Osteocyte (in vitro differentiated cells): ENCODE measurements at places on chromosomes 12 and 14. TPM values are rescaled to one million over a fixed set of nuclear protein-coding genes. Genes with fewer than 3 reads are reported as not detected.

Gene MRPL42
- 52.2 and 55.8 TPM in 2 replicates for total RNA-seq

Gene DACT1
- 29.2 and 32.7 TPM in 2 replicates for total RNA-seq

Gene MRPL51
- total RNA-seq, result 172 TPM in 2 replicates

Gene MTERF2
- 12.1 and 12.5 TPM in 2 replicates for total RNA-seq

Gene RAB15
- 27.5 and 27.6 TPM in 2 replicates for total RNA-seq

Gene DAO
- not detected in 2 replicates for total RNA-seq

Gene METAP2
- 71.0 and 76.6 TPM in 2 replicates for total RNA-seq

DNA sequence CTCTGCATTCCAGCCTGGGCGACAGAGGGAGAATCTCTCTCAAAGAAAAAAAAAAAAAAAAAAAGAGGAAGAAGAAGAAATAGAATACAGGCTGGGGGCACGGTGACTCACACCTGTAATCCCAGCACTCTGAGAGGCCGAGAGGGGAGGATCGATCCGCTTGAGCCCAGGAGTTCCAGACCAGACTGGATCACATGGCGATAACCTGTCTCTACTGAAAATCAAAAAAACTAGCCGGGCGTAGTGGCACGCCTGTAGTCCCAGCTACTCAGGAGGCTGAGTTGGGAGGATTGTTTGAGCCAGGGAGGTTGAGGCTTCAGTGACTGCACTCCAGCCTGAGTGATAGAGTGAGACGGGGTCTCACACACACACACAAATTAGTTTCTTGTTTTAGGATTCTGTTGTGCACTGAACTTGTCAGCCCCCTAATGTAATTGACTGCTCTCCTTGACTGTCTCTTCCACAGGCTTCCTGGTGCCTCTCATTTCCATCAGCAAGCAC is 963 bp upstream of the TINF2 start:
- H3K4me3 ChIP-seq, result peak overlapping the region; percentile 88
- H3K27me3 ChIP-seq, result no peaks in the 10 kb centered on the region
- H3K4me1 ChIP-seq, result peaks cover 45% of the 10 kb centered on the region
- peak overlapping the region; percentile 100 for H3K27ac ChIP-seq

GRCh38 chr14:23117371-23118020 is 1.6 kb downstream of the CEBPE start:
- H3K4me1 ChIP-seq, result peaks cover 35% of the 10 kb centered on the region
- no peak for DNase-seq
- no peak overlapping the region for H3K4me3 ChIP-seq
- H3K27me3 ChIP-seq, result no peaks in the 10 kb centered on the region

GRCh38 chr12:2409656-2410265 is 357.0 kb downstream of the CACNA1C start:
- no peaks in the 10 kb centered on the region for H3K27me3 ChIP-seq
- no peak overlapping the region for H3K27ac ChIP-seq
- DNase-seq, result no peak
- H3K4me1 ChIP-seq, result peaks cover 12% of the 10 kb centered on the region
- H3K4me3 ChIP-seq, result no peak overlapping the region

DNA sequence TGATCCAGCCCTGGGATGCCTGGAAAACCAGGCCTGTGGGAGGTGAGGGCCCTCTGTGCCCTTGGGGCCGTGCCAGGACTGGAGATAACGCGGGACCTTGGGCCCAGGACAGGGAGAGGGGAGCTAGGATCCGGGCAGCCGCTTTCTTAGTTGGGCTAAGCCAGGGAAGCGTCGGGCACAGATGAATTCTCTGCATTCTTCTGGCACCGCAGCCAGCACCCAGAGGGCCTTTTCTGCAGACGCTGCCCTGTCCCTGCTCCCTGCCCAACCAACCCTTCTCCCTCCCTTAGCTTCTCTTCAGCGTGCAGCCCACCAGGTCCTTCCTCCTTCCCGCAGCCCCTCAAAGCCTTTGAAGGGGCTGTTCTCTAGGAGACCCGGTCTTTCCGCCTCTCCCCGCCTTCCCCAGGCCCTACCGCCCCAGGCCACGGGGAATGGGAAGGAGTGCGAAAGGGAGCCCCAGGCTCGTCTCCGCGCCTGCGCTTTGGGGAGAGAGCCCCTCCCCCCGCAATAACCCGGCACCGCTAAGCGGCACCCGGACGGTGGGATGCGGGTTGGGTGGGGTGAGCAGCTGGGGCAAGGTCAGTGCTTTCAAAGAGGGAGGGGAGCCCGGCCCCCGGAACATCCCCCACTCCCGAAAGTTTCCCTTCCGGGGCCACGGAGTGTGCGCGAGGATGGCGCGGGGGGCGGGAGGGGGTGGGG is 663 bp downstream of the NCKAP5L start:
- H3K27ac ChIP-seq, result peak overlapping the region; percentile 90
- peak overlapping the region; percentile 90 for H3K4me3 ChIP-seq
- peaks cover 48% of the 10 kb centered on the region for H3K4me1 ChIP-seq
- H3K36me3 ChIP-seq, result peaks cover 2% of the 10 kb centered on the region
- DNase-seq, result peak; percentile 91

GRCh38 chr14:84112589-84112988 is 1417.4 kb upstream of the FLRT2 start:
- no peaks in the 10 kb centered on the region for H3K4me1 ChIP-seq
- no peak overlapping the region for H3K27ac ChIP-seq
- no peaks in the 10 kb centered on the region for H3K27me3 ChIP-seq
- no peak for DNase-seq
- no peaks in the 10 kb centered on the region for H3K36me3 ChIP-seq

- H3K4me3 ChIP-seq, result no peak overlapping the region
- H3K36me3 ChIP-seq, result no peaks in the 10 kb centered on the region
- H3K27me3 ChIP-seq, result no peaks in the 10 kb centered on the region
- no peak overlapping the region for H3K27ac ChIP-seq
Observed at GRCh38 chr12:120292411-120292660, 633 bp upstream of the RNU4-2 start.

DNA sequence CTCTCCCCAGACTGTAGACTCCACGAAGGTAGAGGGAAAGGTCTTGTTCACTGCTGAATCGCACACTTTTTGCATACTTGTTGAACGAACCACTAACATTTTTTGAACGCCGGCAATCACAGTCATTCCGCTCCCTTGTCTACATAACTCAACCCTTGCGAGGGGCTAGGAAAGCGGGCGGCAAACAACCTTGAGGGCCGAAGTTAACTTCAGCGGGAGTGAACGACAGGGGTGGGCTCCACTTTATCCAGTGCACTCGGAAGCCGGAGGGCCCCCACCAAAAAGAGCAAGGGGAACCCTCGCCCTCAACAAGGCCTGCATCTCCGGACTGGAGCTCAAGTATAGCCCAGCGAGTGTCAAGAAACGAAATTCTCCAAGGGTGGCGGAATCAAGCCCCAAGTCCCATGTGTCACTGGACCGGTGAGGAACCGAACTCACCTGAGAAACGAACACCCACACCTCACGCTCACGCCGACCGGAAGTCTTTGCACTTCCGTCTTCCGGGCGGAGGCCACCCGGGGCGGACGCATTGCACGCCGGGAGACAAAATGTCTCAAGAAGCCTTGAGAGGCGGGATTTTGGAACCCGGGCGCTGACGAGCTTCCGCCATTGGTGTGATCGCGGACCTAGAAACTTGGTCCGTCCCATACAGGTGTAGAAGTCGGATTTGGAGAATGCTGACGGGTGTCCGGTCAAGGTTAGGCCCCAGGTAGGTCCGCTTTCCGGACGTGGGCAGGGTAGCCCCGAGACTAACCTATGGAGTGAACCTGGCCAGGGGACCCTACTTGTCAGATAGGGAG is at the start of gene LLPH:
Gene LLPH (minus strand): TSS at position 484 of the 800 bp plus-strand sequence. CDS start 1,644 bp downstream, outside the sequence.
- peak within 1 kb of the TSS; percentile 94 for H3K27ac ChIP-seq
- peaks cover 38% of the 10 kb centered on the region for H3K4me1 ChIP-seq
- peak; percentile 92 for DNase-seq
- peak within 1 kb of the TSS; percentile 99 for H3K4me3 ChIP-seq
- H3K36me3 ChIP-seq, result peaks cover 31% of the 10 kb centered on the region

DNA sequence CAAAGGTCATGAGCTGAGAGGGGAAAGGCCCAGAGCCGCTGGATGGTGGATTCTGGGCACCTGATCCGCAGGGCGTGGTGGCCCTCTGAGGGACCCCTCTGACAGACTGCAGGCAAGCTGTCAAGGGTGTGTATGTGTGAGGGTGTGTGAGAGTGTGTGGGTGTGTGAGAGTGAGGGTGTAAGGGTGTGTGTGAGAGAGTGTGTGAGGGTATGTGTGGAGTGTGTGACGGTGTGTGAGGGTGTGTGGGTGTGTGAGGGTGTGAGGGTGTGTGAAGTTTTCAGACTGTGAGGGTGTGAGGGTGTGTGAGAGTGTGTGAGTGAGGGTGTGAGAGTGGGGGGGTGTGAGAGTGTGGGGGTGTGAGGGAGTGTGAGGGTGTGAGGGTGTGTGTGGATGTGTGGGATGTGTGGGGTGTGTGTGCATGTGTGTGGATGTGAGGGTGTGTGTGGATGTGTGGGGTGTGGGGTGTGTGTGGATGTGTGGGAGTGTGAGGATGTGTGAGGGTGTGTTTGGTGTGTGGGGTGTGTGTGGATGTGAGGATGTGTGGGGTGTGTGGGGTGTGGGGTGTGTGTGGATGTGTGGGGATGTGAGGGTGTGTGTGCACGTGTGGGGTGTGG is 156.7 kb downstream of the TMEM121 start:
- DNase-seq, result no peak
- H3K4me3 ChIP-seq, result no peak overlapping the region
- H3K4me1 ChIP-seq, result no peaks in the 10 kb centered on the region
- H3K27ac ChIP-seq, result no peak overlapping the region
- H3K27me3 ChIP-seq, result no peaks in the 10 kb centered on the region

- no peak overlapping the region for H3K4me3 ChIP-seq
- H3K36me3 ChIP-seq, result peaks cover 36% of the 10 kb centered on the region
- H3K4me1 ChIP-seq, result peaks cover 22% of the 10 kb centered on the region
- DNase-seq, result no peak
- H3K27ac ChIP-seq, result no peak overlapping the region
Observed at GRCh38 chr14:103657471-103657870, 28.5 kb downstream of the KLC1 start.

- H3K27ac ChIP-seq, result no peak overlapping the region
- H3K36me3 ChIP-seq, result no peaks in the 10 kb centered on the region
- DNase-seq, result no peak
- no peak overlapping the region for H3K4me3 ChIP-seq
Observed at GRCh38 chr12:47280543-47281300, 201.0 kb upstream of the AMIGO2 start.

DNA sequence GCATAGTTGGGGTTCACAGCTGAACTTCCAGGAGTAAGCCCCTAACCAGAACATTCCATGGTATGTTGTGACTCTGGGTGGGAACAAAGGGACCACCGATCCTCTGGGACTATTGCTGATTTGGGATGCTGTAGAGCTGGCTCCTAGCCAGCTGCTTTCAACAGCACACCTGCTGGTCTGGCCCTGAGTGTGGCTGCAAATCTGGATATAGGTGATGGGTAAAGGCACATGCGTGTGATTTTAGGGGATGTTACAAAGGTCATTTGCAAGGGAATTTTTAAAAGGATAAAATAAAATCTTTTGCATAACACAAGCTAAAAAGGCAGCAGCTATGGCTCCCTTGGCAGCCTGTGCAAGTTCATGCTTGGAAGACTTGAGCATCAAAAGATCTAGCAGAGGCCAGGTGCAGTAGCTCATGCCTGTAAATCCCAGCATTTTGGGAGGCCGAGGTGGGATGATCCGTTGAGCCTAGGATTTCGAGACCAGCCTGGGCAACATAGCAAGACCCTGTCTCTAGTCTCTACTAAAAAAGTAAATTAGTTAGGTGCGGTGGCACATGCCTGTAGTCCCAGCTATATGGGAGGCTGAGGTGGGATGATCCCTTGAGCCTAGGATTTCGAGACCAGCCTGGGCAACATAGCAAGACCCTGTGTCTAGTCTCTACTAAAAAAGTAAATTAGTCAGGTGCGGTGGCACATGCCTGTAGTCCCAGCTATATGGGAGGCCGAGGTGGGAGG is 1.6 kb downstream of the ALDH2 start:
- no peak overlapping the region for H3K27ac ChIP-seq
- peaks cover 20% of the 10 kb centered on the region for H3K4me1 ChIP-seq
- no peak for DNase-seq
- peak overlapping the region; percentile 94 for H3K4me3 ChIP-seq

DNA sequence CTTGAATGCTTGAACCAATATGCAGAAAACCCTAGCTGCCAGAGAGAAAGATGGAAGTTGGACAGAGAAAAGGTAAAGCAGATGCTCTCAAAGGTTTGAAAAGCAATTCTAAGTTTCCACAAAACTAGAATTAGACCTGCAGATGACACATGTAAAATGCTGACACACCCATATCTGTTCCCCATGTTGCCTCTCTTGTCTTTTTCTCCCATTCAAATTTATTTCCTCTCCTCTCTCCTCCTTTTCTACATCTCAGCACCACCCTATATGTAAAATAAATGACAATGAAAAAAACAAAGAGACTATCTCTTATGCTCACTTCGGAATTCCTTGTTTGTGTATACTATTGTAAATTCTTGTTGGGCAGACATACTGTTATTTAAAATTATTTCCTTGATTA is 75.5 kb upstream of the PLEKHA5 start:
- DNase-seq, result no peak
- no peaks in the 10 kb centered on the region for H3K27me3 ChIP-seq
- peaks cover 7% of the 10 kb centered on the region for H3K4me1 ChIP-seq
- no peak overlapping the region for H3K27ac ChIP-seq

DNA sequence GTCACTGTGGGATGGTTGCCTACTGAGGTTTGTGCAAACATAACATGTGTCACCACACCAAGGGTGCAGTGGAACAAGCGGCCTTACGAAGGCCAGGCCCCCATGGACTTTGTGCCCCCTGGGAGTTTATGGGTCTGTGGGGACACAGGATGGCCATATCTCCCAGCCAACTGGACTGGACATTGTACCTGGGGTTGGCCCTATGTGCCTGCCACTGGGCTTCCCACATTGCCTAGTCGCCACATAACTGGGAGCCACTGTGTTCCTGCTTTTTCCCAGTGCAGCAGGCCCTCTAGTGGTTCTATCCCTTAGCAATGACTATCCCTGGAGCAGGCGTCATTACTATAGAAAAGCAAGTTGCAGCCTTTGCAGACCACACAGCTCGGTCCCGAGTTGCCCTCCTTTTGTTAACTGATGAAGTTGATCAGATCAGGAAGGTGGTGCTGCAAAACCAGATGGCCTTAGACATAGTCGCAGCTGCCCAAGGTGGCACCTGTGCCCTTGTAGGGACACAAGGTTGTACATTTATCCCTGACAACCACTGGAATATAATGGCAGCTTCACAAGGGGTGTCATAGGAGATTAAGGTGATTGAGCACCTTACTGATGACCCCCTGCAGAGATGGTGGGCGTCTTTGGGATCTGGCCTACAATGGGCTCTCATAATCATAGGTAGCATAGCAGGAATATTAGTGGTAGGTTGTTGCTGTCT is 15.2 kb upstream of the RNASE12 start:
- H3K27me3 ChIP-seq, result no peaks in the 10 kb centered on the region
- no peak overlapping the region for H3K27ac ChIP-seq
- DNase-seq, result no peak
- H3K36me3 ChIP-seq, result no peaks in the 10 kb centered on the region
- no peak overlapping the region for H3K4me3 ChIP-seq
- H3K4me1 ChIP-seq, result no peaks in the 10 kb centered on the region

- H3K4me3 ChIP-seq, result no peak overlapping the region
- H3K27me3 ChIP-seq, result no peaks in the 10 kb centered on the region
- H3K4me1 ChIP-seq, result no peaks in the 10 kb centered on the region
- H3K36me3 ChIP-seq, result no peaks in the 10 kb centered on the region
Observed at GRCh38 chr12:88266806-88267360, 124.8 kb downstream of the TMTC3 start.

- peak overlapping the region; percentile 96 for H3K4me3 ChIP-seq
- DNase-seq, result no peak
- peaks cover under 1% of the 10 kb centered on the region for H3K27me3 ChIP-seq
- H3K4me1 ChIP-seq, result peaks cover 40% of the 10 kb centered on the region
- peaks cover 3% of the 10 kb centered on the region for H3K36me3 ChIP-seq
Observed at GRCh38 chr12:29782285-29782870, 1.4 kb downstream of the TMTC1 start.

- H3K4me1 ChIP-seq, result no peaks in the 10 kb centered on the region
- H3K4me3 ChIP-seq, result no peak overlapping the region
- no peak for DNase-seq
- H3K27ac ChIP-seq, result no peak overlapping the region
Observed at GRCh38 chr12:119704065-119704747, 36.3 kb downstream of the PRKAB1 start.
